Smooth muscle cell of the brain vasculature (primary cell): ENCODE measurements at places on chromosomes 6 and 20.

- peak; percentile 57 for DNase-seq
Observed at GRCh38 chr6:25556516-25556915, 95.5 kb upstream of the SCGN start.

DNA sequence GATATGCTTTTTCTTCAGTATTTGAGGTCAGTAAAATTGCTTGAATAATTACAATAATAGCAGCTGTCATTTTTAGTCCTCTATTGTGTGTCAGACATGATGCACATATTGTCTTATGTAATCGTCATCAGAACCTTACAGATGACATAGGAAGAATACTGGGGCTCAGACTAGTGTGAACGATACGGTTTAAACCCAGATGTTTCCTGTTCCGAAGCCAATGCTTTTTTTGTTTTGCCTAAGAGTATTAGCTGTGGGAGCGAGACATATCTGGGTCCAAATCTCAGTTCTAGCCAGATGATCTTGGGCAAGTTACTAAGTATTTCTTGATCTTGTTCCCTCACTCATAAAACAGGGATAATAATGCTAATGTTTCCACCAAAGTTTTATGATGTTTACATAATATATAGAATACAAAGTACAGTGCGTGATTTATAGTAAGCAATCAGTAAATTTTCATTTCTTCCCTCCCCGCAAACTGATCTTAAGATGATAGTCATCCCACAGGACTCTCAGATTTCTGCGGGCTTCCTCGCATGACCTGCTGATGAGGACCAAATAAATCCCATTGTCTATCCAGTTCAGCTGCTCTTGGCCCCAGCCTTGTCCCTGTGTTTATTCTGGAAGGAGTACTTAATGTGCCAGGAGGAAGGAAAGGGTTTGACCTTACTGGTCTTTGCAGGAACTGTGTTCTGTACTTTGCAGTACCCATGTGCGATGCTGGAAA lies 98.2 kb downstream of the CAP2 start:
- DNase-seq: no peak

- DNase-seq: no peak
Observed at GRCh38 chr6:148244217-148244935, 98.3 kb upstream of the SASH1 start.

- DNase-seq: no peak
Observed at GRCh38 chr20:38892091-38892981, 33.9 kb upstream of the FAM83D start.

DNA sequence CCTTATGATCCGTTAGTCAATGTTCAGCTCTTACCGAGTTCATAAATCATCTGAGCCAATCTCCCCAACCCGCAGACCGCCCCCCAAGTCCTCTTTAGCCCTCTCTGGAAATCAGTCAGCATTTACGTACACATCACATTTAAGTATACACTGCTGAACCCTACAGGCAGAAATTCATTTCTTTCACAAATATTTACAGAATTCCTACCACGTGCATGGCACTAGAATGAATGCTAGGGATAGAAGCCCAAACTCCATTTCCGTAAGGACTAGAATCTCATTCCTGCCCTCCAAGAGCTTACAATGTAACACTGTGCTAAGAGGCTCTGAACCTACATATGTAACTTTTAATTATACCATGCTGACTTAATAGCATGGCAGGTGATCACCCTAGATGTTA lies 1.8 kb downstream of the OSER1 start:
- DNase-seq: no peak

- DNase-seq: no peak
Observed at GRCh38 chr6:110674096-110674495, 141.2 kb downstream of the CDK19 start.

GRCh38 chr6:15255909-15256395 lies 10.1 kb downstream of the JARID2 start:
- DNase-seq: no peak

GRCh38 chr6:42084889-42085288 lies 34.6 kb downstream of the TAF8 start:
- no peak for DNase-seq

DNA sequence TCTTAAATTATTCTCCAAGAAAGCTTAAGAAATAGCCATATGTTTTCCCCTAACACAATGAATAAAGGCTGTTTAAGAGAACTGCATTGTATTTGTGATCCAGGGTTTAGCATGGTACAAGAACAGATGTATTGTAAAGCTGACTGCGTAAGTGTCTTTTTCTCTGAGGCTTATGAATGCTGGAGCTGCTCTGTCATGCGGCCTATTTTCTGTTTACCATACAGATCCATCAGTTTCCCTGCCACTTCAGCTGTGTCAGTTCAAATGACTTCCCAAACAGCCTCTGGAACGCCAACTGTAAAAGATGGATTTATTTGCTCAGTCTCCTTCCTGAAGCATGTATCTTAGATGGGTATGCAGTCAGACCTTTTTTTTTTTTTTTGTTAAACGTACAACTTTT lies 419.3 kb upstream of the HS3ST5 start:
- DNase-seq: no peak

GRCh38 chr6:148578837-148579565 lies 167.8 kb upstream of the UST start:
- no peak for DNase-seq

DNA sequence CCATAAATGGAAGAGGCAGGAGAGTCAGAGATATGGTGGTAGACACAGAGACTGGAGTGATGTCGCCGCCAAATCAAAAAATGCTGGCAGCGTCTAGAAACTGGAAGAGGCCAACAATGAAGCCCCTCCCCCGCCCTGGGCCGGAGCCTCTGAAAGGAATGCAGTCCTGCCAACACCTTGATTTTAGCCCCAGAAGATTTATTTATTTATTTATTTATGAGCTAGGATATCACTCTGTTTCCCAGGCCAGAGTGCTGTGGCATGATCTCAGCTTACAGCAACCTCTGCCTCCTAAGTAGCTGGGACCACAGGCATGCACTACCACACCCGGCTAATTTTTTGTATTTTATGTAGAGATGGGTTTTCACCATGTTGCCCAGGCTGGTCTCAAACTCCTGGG lies 82.6 kb upstream of the CCDC167 start:
- DNase-seq: no peak

GRCh38 chr6:101344885-101345284 lies 48.6 kb upstream of the GRIK2 start:
- no peak for DNase-seq

DNA sequence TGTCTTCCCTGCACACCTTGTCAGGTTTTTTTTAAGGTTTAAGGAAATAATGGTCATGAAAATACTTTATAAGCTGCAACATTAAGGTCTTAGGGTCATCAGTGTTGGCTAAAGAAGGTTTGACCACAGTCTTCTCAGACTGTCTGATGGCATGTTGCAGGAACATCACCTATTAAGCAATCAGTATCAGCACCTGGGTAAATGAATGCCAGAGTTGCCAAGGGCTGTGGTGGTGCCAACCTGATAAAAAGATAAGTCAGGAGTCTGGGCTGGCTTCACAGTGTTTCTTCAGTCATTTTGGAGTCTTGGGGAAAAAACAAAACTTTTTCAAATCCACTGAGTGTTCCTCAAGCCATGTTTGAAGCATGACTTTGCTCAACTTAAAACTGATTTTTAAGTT lies 61.5 kb upstream of the VSTM2L start:
- DNase-seq: no peak

- DNase-seq: no peak
Observed at GRCh38 chr6:72035966-72036365, 149.6 kb downstream of the RIMS1 start.

DNA sequence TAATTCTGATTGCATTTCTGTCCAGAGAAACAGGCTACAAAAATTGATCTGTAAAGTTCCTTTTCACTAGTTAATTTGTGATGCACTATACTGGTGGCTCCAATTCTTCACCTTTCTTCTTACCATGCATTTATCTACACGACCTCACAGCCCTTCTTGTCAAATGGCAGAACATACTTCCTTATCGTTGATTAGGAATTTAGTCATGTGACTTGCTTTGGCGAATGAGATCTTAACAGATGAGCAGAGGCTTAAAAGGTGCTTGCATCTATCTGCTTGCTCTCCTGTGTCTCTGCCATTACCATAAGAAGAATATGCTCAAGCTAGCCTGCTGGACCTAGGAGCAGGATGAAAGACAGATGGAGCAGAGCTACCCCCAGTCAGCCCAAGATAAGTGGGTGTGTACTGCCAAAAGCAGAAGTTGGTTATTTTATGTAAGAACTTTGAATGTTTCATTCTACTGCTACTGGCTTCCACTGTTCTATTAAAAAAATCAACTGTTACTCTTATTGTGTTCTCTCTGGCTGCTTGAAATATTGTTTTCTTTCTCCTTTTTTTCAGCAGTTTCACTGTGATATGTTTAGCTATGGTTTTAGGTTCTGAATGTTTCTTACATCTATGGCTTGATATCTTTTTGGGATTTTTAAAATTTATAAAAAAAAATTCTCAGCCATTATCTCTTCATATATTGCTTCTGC lies 40.2 kb upstream of the RBM24 start:
- DNase-seq: no peak

DNA sequence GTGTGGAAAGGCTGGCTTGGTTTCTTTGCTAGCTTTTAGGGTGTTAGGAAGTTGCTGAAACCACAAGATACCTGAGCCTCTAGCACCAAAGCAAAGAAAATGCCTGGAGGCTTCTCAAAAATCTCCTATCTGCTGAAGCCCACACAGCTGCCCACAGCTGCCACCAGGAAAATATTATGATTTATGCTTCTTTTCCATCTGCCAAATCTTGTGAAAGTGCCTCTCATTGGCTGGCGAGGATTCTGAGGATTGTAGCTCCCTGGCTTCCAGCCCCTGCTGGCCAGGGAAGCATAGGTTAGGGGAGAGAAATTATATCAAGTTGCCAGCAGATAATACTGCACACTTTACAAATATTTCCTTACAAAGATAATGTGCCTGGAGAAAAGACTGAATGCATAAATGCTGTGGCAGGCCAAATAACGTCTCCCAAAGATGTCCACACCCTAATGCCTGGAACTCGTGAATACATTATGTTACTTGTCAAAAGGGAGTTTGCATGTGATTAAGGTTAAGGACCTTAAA lies 98.4 kb downstream of the MRPL14 start:
- no peak for DNase-seq

DNA sequence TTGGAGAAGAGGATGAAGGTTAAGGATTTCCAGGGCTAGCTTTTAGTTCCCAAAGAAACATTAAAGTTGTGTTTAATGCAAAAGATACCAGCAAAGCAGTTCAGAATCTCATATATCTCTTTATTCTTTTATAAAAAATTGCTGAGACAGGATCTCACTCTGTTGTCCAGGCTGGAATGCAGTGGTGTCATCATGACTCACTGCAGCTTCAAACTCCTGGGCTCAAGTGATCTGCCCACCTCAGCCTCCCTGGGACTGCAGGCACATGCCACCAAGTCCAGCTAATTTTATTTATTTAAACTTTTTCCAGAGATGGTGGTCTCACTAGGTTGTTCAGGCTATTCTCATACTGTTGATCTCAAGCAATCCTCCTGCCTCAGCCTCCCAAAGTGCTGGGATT lies 41.1 kb upstream of the CAP2 start:
- DNase-seq: no peak

DNA sequence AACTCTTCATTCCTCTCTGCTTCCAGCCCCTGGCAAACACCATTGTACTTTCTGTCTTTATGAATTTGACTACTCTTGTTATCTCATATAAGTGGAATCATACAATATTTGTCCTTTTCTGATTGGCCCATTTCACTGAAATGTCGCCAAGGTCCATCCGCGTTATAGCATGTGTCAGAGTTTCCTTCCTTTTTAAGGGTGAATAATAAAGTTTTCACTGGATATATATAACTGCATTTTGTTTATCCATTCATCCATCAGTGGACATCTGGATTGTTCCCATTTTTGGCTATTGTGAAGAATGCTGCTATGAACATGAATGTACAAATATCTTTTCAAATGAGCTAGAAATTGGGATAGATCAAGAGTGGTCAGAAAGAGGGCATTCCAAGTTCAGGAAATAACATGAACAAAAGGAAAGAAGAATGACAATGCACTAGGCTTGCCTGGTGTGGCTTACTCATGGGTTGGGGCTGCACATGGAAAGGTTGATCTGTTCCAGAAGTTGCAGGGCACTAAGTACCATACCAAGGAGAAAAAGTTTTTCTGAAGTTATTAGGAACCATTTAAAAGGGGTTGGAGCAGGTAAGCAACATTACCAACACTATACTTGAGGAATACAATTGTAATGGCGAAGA lies 10.0 kb upstream of the L3MBTL3 start:
- DNase-seq: no peak

- no peak for DNase-seq
Observed at GRCh38 chr20:4193069-4193452, 177.7 kb upstream of the RNF24 start.

- no peak for DNase-seq
Observed at GRCh38 chr20:917416-917815, 1.3 kb upstream of the ANGPT4 start.

DNA sequence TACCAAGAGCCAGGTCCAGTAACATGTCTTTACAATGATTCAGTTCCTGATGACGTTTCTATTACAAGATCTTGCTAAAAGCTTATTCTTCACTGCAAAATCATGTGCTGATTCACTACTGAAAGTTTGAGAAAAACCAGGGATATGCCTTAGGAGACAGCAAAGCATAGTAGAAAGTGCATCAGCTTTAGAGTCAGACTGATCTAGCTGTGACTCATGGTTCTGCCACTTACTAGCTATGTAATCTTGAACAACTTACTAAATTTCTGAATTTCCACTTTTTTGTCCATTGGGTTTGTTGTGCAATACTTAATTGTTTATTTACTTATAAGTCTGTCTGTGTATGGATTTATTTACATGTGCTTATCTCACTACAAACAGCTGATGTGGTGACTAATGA lies 198.5 kb upstream of the RSPO3 start:
- peak; percentile 13 for DNase-seq

DNA sequence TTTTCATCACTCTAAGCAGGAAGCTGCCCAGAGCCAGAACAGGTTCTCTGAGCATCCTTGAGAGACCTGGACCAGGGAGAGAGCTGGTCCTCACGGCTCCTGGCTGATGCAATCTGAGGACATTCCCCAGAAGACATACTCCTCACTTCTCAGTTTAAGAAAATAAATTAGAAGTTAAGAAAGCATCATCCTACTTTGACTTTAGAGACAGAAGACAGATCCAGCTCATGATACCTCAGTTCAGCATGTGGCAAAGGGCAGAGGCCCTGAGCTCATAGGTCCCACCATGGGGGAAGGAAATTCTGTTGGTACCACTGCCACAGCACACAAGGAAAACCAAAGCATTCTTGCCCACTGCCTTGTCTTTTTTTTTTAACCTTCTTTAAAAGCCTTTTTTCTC lies 378.1 kb upstream of the JARID2 start:
- DNase-seq: no peak

- DNase-seq: no peak
Observed at GRCh38 chr6:3355011-3355357, 96.2 kb downstream of the PSMG4 start.

DNA sequence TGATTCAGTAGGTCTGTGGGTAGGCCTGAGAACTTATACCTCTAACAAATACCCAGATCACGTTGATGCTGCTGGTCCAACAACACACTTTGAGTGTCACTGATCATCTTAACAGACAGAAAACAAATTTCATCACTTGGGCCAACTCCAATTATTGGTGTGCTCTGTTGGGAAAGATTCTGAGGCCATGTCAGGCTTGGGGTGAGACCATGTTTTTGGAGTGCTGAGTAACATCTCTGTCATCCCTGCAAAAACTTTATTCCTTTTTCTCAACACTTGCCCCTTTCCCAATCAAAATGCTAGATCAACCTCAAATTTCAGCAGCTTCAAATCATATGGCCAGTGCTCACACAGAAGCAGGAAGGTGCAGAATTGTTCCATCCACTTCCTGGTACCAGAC lies 108.8 kb upstream of the TENT5A start:
- no peak for DNase-seq
